ENCODE measurements at places on chromosomes 2 and 18.

GRCh38 chr18:13279181-13280069 is 60.9 kb downstream of the LDLRAD4 start:
- no peak for DNase-seq

- DNase-seq: no peak
Measured at GRCh38 chr2:240419723-240420122, 15.7 kb upstream of the GPC1 start.

DNA sequence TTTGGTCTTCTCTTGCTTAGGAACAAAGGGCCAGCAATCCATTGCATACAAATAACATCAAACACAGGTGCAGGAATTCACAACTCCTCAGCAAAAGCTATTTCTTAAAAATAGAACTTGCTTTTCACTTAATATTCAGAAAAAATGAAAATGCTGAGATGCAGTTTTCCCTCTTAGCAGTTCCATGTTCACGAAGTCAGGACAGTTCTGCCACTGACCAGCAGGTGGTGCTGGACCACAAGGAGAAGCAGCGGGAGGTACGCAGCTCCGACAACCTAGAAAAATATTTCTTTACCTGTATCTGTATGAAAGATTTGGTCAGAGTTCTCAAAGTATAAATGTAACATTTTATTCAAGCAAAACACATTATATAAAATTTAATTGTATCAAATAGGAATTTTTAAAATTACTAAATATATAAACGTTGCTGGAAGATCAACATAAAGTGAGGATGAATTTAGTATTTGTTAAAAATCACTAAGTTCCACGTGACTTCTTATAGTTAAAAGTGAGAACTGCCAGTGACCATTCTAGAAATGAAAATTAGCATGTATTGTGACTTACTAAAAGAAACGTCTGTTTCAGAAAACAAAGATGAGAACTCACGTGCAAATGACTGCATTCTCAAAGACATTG is 48.8 kb downstream of the ADNP2 start:
- DNase-seq: peak; percentile 88

DNA sequence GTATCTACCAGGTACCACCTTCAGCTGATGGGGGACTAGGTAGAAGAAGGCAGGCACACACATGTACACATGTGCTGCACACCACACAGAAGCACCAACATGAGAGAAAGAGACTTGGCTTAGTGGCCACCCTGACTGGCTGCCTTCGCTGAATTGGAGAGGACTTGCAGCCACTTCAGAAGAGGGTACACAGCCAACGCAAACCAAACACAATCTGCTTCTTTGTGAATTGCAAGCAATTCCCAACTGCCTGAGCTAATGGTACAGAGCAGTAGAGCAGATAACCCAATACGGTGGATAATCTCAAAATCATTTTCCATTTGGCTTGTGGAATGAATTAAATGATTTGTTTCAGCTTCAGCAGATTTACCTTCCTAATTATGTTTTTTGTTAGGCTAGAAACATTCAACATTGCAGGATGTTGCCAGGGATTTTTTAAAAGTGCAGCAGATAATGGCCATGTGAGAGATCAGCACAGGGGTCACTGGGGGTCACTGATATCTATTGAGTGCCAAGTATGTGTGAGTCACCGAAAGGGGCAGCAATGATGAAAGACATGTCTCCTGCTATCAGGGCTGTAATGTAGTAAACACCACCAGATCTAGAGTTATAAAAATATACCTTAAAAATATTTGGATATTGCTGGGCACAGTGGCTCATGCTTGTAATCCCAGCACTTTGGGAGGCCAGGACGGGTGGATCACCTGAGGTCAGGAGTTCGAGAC is 652.6 kb downstream of the BCL11A start:
- DNase-seq: no peak

GRCh38 chr2:1495676-1496358 is 82.6 kb downstream of the TPO start:
- no peak for DNase-seq

GRCh38 chr18:74163019-74163660 is 14.8 kb downstream of the TIMM21 start:
- peak; percentile 39 for DNase-seq

DNA sequence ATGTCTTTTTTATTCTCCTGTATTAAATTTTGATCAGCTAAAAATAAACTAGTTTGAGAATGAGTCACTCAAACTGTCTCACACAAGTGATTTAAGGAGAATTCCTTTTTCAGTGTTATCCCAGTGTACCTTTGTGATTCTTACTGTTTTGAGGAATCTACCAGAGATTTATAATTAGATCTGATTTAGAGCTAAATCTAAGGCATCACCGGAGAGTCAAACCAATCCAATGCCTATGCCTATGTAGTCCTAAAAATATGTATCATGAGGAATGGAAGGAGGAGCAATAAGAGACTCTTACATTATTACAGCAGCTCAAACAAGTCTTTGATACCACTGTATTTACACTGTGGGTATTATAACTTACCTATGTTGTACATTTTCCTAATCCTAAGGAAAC is 63.4 kb upstream of the CYP20A1 start:
- no peak for DNase-seq

DNA sequence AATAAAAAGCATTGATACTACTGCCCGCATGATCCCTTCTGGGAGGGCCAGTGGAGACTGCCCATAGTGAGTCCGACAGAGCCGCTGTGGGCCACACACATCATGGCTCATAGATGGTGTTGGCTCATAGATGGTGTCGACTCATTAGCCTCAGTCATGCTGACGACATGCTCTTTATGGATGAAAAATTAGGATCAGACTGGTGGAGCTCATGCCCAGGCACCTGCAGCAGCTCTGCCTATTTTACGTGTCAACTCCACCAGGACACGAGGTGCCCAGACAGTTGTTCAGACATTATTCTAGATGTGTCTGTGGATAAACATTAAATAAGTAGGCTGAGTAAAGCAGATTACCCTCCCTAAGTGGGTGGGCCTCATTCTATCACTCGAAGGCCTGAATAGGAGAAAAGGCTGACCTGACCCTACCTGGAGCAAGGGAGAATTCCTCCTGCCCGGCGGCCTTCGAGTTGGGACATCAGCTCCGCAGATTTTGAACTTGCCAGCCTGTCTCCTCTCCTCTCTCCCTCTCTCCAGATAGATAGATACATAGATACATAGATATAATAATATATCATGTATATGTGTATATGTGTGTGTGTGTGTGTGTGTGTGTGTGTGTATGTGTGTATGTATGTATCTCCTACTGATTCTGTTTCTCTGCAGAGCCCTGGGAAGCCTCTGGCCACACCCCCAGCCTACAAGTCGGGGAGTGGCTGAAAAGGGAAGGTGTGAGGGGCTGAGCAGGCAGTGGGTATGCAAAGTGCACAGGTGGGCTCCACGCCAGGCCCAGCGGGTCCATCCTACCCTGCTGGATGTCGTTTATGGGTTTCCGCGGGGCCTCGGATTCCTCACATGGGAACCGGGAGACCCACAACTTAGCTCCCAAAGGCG is 13.6 kb upstream of the TEX51 start:
- no peak for DNase-seq

DNA sequence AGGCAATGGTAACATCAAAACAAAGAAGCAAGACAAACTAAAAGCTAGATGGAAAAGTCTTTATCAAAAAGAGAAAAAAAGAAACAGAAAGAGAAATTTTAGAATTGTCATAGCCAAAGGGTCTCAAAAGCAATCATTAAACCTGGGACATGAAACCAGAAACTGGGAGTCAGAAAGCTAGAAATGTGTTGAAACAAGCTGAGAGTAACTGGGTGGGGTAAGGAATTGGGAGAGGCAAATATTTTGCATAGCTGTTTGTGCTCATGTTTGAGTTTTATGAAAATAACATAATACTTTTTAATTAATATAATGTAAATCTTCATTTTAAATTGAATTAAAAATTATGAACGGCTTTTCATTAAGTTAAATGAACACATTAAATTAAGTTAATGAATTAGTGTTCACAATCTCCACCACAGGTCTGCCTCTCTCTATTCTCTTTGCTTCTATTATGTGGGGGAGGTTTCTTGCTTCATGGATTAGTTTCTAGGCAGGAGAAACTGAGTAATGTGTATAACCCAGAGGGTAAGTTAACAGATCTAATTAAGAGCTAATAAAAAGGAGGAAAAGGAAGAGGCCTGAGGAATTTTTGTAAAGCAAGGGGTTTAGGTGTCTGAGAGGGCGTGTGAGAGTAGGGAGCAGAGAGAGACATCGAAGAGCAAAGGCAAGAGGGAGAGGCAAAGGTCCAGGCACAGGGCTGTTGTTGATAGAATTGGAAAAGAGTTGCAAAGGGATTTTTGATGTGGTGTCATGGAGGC is 20.0 kb upstream of the SERPINB2 start:
- no peak for DNase-seq

DNA sequence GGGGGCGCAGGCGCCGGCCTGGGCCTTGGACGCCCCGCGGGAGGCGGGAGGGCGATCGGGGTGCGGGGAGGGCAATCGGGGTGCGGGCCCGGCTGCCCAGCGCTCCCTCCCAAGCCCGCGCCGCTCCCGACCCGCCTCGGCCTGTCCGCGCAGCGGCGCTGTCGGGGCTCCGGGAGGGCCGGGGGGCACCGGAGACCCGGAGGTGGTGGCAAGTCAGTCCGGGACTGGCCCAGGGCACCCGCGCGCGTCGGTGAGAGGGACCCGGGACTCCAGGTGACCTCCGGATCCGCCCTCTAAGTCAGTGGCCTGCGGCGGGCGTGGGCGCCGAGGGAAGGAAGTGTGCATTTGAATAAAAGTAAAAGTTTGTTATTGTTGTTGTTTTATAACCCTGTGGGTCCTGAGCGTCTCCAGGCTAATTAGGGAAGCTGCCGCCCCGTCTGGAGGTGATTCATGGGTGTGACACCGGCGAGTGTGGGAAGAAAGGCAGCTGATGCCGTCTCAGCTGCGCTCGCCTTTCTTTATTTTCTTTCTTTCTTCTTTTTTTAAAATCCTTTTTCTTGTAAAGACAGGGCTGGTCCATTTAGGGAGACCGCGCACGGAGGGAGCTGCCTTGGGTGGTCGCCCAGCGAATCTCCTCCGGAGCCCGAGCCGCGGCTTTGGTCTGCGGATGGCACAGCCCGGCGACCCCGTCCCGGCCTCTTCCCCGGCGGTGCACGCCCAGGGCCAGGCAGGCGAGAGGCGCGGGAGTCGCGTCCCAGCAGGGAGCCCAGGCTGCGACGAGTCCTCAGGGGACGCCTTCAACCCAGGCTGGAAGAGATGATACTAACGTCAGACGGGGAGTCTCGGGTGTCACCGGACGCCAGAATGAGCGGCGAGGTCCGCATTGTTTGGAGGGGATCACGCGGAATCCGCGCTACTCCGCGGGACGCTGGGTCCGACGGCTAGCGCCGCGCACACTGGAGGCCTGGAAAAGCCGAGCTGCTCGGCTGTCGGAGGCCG is 627 bp upstream of the CRACDL start:
- DNase-seq: peak; percentile 21

- no peak for DNase-seq
Measured at GRCh38 chr2:126905991-126906390, 7.3 kb downstream of the TEX51 start.

GRCh38 chr2:100272841-100273329 is 49.4 kb downstream of the LONRF2 start:
- DNase-seq: no peak
